ENCODE measurements at places on chromosomes 2 and 18.

DNA sequence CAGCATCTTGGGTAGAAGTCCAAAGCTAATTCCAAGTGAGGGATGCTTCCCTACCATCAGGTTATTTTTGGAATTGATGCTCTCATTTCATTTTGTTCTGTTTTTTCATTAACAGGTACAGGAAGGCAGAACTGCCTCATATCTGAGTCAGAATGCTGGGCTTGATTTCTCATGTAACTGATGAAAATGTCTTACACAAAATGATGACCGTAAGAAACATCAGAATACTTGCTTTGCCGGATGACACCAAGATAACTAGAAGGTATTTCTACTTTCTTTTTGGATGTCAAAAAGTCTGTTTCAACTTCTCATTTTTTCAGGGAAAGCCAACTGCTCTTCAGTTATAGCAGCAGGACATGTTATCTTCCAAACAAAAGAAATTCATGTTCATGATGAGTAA, 62.6 kb downstream of the ETAA1 start:
- no peak overlapping the region for H3K27ac ChIP-seq
- H3K4me3 ChIP-seq, result no peak overlapping the region
- H3K4me1 ChIP-seq, result peaks cover 8% of the 10 kb centered on the region
- no peak for DNase-seq
- no peaks in the 10 kb centered on the region for H3K36me3 ChIP-seq

- no peak overlapping the region for H3K4me3 ChIP-seq
- no peaks in the 10 kb centered on the region for H3K36me3 ChIP-seq
- no peaks in the 10 kb centered on the region for H3K4me1 ChIP-seq
- no peak for DNase-seq
- no peak overlapping the region for H3K27ac ChIP-seq
- H3K27me3 ChIP-seq, result no peaks in the 10 kb centered on the region
Measured at GRCh38 chr2:150332383-150332782, 155.1 kb downstream of the RND3 start.

GRCh38 chr18:30486856-30487255, 555.7 kb downstream of the DSC3 start:
- no peaks in the 10 kb centered on the region for H3K4me1 ChIP-seq
- H3K36me3 ChIP-seq, result no peaks in the 10 kb centered on the region
- no peak overlapping the region for H3K4me3 ChIP-seq
- DNase-seq, result no peak

DNA sequence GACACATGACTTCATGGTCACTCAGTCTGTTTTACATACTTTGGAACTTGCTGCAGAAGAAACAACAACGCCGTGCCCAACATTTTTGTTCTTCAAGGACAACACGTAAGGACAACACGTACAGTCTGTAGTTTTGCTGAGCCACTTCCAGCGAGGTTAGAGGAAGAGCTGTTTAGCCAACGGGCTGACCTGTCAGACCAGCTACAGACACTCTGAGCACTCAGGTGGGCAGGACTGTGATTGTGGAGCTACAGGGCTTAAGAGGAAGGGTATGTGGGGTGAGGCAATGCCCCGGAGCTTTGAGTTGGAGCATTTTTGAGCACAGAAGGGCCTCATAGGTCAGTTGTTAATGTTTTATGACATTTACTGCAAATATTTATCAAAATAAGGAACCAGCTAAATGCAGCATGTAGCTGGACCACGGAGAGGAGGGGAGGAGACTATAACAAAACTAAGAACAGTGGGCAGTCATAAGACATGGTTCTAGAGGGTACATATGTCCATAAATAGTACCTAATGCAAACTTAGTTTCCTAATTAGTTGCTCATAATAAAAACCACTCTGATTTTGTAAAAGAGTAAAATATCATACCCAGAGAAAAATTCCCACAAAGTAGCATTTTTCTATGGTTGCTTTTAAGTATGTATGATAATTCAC, 26.3 kb upstream of the NPC1 start:
- peaks cover 39% of the 10 kb centered on the region for H3K4me1 ChIP-seq
- no peak overlapping the region for H3K27ac ChIP-seq
- H3K4me3 ChIP-seq, result no peak overlapping the region
- no peaks in the 10 kb centered on the region for H3K36me3 ChIP-seq
- no peak for DNase-seq

GRCh38 chr2:158142568-158143332, 41.1 kb downstream of the UPP2 start:
- H3K27me3 ChIP-seq, result no peaks in the 10 kb centered on the region
- H3K36me3 ChIP-seq, result no peaks in the 10 kb centered on the region
- no peak overlapping the region for H3K4me3 ChIP-seq
- peaks cover 22% of the 10 kb centered on the region for H3K4me1 ChIP-seq
- H3K27ac ChIP-seq, result no peak overlapping the region
- DNase-seq, result no peak

DNA sequence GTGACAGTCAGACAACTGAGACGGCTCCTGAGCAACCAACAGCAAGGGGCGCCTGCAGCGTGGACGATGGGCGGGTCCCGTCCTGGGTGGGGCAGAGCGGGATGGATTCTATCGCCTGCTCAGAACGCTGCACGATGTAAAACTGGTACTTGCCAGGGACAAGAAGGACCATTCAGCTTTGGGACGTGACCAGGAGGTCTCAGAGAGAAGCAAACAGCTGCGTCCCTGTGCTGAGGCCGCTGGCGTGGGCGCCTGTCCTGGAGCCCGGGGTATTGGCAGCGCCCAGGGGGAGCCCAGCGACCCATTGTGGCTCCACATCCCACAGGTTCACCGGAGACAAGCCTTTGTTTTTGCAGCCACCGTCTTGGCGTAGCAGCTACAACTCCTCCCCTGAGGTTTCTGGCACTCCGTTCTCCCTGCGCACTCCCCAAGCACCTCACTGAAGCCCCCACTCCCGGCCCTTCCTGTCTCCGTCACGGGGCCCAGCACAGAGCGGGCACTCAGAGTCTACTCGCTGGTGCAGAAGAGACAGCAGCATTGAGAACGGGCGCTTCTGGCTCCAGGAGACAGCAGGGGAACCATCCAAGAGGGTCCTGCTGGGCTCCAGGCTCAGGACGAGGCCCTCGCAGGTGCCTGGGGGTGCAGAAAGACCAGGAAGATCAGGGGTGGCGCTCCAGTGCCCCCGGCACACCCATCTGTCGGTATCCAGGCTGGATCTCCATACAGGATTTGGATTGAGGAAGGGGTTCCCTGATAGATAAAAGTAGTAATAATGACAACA, 22.1 kb upstream of the KCNG2 start:
- no peak for DNase-seq
- H3K36me3 ChIP-seq, result no peaks in the 10 kb centered on the region
- peaks cover 73% of the 10 kb centered on the region for H3K27me3 ChIP-seq

- H3K4me3 ChIP-seq, result no peak overlapping the region
- 0 out of 2 replicates have a peak, but pooled peaks cover 4% of the 10 kb centered on the region for H3K4me1 ChIP-seq
- H3K27me3 ChIP-seq, result no peaks in the 10 kb centered on the region
- H3K36me3 ChIP-seq, result no peaks in the 10 kb centered on the region
- DNase-seq, result no peak
Measured at GRCh38 chr2:44817256-44817655, 124.2 kb upstream of the SIX3 start.

DNA sequence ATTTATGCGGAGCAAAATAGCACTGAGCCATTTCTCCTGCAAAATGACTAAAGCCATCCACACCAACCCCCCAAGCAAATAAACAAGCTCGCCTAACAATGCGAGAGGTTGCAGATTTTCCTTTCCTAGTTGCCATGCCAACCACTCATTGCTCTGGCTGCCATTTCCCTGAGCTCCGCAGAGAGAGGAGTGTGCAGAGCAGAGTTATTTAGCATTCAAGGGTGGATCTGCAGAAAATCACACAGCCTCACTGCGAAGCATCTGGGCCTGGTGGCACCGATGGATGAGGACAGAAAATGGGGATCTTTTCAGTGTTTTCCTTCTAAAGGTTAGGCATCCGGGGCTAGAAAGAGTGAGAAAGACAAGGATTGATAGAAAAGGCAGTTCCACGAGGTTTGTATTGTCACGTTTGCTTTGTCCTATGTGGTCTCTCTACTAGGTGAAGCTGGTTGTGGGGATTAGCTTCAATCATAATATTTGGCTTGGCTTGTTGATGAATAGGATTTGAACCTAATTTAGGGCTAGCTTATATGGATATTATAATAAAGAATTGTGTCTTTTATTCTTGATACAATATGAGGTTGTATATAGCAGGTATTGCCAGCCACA, 110.2 kb upstream of the UNC80 start:
- no peaks in the 10 kb centered on the region for H3K4me1 ChIP-seq
- no peak overlapping the region for H3K4me3 ChIP-seq
- no peak overlapping the region for H3K27ac ChIP-seq
- DNase-seq, result no peak
- H3K27me3 ChIP-seq, result no peaks in the 10 kb centered on the region
- no peaks in the 10 kb centered on the region for H3K36me3 ChIP-seq

DNA sequence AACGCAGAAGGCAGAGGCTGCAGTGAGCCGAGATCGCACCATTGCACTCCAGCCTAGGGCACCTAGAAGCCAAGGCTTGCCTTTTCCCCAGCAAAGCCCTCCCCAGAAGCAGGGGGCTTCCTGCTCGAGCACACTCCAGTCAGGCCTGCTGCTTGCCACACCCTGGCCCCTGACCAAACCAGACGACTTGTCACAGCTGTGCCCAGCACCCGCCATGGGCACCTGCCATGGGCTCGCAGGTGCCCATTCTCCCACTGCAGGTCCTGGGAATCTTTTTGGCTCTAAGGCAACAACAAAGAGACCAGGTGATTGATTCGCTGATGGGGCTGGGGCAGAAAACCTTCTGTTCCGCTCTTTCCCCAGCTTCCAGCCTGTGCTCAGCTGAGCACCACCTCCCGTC, 4.9 kb downstream of the KCNK3 start:
- DNase-seq, result no peak
- no peaks in the 10 kb centered on the region for H3K4me1 ChIP-seq
- H3K27ac ChIP-seq, result no peak overlapping the region
- H3K27me3 ChIP-seq, result peaks cover 8% of the 10 kb centered on the region

GRCh38 chr2:128782411-128783192, 463.9 kb upstream of the HS6ST1 start:
- no peak overlapping the region for H3K27ac ChIP-seq
- peaks cover 67% of the 10 kb centered on the region for H3K27me3 ChIP-seq
- no peak for DNase-seq

GRCh38 chr2:178263159-178263860, 69.0 kb downstream of the OSBPL6 start:
- H3K27me3 ChIP-seq, result no peaks in the 10 kb centered on the region
- no peaks in the 10 kb centered on the region for H3K36me3 ChIP-seq
- DNase-seq, result no peak
- H3K4me1 ChIP-seq, result no peaks in the 10 kb centered on the region

- no peak overlapping the region for H3K27ac ChIP-seq
- DNase-seq, result no peak
- no peaks in the 10 kb centered on the region for H3K27me3 ChIP-seq
- no peak overlapping the region for H3K4me3 ChIP-seq
- no peaks in the 10 kb centered on the region for H3K36me3 ChIP-seq
Measured at GRCh38 chr2:204899983-204900382, 354.7 kb downstream of the PARD3B start.

- no peaks in the 10 kb centered on the region for H3K27me3 ChIP-seq
- no peak overlapping the region for H3K27ac ChIP-seq
- peaks cover 14% of the 10 kb centered on the region for H3K4me1 ChIP-seq
- H3K4me3 ChIP-seq, result no peak overlapping the region
Measured at GRCh38 chr2:168064011-168064998, 183.1 kb downstream of the STK39 start.

GRCh38 chr2:193743089-193743488, 1548.4 kb upstream of the TMEFF2 start:
- H3K4me1 ChIP-seq, result no peaks in the 10 kb centered on the region
- DNase-seq, result no peak
- no peak overlapping the region for H3K27ac ChIP-seq
- no peaks in the 10 kb centered on the region for H3K27me3 ChIP-seq
- no peak overlapping the region for H3K4me3 ChIP-seq

DNA sequence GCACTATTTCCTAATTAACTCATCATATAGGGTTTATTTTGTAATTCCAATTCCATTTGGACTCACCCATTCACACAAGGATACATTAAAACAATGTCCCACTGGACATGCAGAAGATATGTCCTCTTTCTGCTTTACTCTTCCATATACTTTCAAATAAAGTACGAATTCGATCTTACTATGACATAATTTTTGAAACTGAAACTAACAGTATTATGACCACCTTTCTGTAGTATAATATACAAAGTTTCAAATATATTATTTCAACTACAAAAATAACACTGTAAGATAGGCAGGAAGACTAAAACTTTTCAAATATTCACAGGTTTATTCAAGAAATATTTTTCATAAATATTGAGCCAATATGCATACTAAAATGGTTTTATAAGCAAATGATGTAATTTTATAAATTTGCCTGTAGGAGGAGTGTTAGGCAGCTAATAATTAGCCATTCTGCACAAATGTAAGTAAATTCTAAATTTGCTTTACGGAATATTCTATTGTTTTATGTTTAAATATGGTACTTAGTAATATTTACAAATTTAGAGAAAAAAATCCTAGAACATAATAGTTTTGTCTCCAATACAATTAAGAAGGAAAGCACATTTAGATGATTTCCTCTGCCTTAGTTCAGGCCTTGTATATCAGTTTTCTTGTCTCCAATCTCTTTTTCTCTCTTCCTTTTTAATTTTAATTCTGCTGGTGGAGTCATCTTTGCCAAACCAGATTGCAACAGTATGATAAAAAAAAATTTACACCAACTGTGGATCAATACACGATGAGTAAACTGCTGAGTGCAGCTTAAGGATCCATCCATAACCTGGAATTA, 85.9 kb downstream of the CERKL start:
- H3K4me1 ChIP-seq, result no peaks in the 10 kb centered on the region
- no peak overlapping the region for H3K27ac ChIP-seq
- no peak for DNase-seq

Data from HepG2 (cell line).